ENCODE measurements at places on chromosomes 3 and 15.

DNA sequence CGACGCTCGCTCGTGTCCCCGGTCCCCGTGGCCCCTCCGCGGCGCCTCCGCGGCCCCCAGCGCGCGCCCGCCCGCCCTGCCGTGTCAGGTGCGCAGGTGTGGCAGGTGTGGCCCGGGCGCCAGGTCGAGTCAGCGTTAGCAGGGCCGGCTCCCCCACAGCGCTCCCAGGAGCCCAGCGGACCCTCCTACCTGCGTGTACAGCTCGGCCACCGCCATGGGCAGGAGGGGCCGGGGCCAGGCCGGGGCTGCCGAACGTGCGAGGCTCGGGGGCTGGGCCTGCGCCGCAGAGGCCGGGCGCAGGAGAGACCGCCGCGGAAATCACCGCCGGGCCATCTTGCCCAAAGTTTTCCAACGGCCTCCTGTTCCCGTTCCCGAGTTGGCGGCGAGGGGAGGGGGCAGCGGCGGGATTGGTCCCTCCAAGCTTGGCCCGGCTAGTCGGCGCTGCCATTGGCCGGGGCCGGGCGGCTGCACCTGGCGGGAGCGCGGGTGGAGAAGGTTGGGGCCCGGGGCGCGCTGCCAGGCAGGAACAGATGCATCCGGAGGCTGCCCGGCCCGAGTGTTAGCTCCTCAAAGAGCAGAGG lies at the start of gene MYO5C:
Gene MYO5C, minus strand, starts transcription at position 384 of the 581 bp plus-strand sequence. Its CDS starts 168 bp downstream, at position 216.
- DNase-seq, result no peak

DNA sequence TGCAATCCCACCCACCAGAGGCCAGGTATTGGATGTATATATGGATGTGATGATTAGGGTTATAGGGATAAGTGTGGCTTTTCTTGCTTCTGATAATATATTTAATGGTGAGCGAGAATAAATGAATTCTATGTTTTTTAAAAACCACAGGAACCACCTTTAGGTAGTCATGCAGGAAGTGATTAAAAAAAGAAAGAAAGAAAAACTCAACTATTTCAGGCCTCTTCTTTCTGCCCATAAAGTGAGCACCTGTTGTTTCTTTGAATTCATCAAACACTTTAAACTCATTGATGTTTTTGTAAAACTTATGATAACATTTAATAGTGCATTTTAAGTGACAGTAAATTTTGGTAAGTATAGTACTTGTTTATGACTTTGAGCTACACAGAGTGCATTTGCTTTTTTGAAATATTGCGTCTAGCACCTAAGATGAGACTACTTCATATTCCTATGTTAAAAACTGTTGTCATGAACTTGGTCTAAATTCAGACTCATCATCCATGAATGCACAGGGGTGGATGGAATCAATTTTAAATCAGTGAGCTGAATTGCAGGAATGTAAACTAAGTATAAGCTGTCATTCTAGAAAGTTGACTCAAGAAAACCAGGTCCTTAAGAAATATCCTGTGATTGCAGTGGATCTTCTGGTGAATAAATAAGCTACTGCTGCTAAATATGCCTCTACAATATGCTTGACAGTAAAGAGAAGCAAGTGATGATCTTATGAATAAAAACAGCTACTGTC lies 764.4 kb upstream of the NECTIN3 start:
- DNase-seq, result no peak

- no peak for DNase-seq
Observed at GRCh38 chr3:124766113-124767095, 36.2 kb downstream of the UMPS start.

- no peak for DNase-seq
Observed at GRCh38 chr15:48993380-48993779, 29.7 kb upstream of the SHC4 start.

DNA sequence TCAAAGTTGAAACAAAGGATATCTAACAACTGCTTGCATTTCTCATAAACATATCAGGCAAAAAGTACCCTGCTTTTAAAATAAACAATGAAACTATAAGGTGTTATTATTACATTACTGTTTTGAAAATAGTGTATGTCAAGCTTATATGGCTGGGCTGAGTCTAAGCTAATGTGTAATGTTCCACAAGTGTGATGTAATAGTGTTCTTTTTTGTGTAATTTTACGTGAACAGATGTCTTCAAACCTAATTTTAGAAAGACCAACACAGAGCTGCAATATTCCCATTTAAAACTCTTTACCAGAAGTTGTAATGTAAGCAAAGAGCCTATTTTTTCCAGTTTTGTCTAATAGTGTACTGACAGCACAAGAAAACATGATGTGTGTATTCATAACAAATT lies 34.0 kb downstream of the MINDY2 start:
- no peak for DNase-seq

- DNase-seq, result no peak
Observed at GRCh38 chr3:110758208-110758607, 313.4 kb upstream of the NECTIN3 start.

DNA sequence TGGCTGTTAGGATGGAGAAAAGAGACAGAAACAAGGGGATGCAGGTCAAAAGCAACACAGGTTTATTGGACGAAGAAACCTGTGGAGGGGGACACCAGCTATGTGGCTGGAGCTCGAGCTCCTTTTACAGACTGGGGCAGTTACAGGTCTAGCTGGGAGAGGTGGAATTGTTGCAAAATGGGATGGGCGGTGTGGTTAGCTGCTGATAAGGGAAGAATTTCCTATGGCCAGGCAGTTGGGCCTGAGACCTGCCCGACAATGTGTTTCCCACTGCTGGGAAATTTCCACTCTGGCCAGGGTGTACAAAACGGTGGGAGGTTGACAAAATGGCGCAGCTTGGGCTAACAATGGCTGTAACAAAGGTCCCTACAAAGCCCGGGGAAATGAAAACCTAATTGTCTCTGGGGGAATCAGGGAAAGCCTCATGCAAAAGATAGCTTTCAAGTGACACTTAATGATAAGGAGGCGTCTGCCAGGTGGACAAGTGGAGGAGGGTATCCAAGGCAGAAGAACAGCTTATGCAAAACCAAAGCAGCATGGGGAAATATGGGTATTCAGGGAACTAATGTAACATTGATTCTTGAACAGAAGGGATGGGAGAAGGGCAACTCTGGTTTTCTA lies 137.4 kb upstream of the SGO1 start:
- no peak for DNase-seq

- no peak for DNase-seq
Observed at GRCh38 chr3:99172736-99173657, 271.5 kb upstream of the DCBLD2 start.

DNA sequence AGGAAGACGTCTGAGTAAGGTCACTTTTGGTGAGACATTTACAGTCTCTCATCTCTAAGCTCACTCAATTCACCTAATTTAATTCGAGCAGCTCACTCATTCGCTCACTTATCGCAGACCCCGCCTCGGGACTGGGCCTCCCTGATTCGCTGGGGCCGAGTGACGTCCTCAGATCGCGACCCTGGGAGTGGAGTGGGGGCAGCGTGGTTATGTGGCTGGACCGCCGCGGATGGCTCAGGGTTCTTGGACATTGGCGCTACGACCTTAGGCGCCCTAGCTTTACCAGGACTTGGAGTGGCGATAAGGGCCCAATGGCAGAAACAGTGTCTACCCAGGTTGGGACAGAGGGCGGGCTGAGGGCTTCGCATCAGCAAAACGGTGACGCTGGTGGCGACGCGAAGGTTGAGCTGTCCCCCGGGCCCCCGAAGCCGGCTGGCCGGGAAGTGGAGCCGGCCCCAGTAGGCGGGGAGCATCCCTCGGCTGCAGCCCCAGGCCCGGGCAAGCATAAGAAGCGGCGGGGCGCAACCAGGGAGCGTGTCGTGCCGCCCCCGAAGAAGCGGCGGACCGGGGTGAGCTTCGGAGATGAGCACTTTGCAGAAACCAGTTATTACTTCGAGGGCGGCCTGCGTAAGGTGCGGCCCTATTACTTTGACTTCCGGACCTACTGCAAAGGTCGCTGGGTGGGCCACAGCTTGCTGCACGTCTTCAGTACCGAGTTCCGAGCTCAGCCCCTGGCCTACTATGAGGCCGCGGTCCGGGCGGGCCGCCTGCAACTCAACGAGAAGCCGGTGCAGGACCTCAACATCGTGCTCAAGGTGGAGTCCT lies at the start of gene RPUSD2:
Gene RPUSD2, plus strand, starts transcription at position 171 of the 825 bp plus-strand sequence. Its CDS starts 39 bp downstream, at position 210.
- no peak for DNase-seq

DNA sequence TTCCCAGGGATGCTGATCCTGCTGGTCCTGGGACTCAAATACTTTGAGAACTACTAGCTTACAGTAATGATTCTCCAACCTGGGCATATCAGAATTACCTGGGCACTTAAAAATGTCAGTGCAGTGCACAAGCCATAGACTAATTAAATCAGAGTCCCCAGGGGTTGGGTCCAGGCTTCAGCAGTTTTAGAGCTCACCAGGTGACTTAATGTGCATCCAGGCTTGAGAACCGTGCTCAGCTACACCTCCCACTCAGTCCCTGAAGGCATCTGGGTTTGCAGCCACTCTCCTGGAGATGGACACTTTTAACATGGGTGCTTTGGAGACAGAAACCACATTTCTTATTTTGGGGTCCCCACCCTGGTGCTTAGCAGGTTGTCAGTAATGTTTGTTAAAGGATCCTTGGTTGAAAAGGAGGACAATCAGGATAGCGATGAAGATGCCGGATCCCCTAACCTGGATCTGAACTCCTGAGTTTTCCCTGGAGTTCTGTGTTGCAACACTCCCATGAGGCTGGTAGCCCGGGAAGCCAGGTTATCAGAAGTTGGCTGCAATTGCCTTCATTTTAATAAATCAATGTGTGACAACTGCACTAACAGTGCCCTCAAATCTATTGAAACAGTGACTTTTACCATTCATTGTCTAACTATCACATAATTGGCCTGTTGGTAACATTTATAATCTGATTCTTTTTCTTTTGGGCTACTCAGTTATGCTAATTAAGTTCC lies 48.1 kb downstream of the BFSP2 start:
- DNase-seq, result no peak

GRCh38 chr15:84949845-84950569 lies 31.6 kb upstream of the PDE8A start:
- DNase-seq, result no peak

GRCh38 chr3:79517766-79518413 lies 249.9 kb downstream of the ROBO1 start:
- DNase-seq, result no peak

GRCh38 chr3:39144748-39145380 lies 8.5 kb downstream of the CSRNP1 start:
- no peak for DNase-seq

DNA sequence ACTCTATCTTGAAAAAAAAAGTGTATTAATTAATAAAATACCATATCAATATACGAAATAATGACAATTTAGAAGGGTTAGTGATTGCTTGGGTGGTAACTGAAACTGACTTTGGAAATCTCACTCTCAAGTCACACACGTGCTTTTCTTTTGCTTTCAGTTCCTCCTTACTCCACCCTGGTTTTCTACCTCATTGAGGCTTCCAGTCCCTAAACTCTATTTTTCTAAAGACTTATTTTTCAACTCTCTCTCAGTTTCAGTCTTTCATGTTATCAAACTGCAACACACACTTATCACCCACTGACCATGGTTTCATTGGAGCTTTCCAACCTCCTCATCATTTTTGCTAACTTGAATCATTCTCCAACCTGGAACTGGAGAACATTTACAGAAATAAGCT lies 23.5 kb downstream of the IL12A start:
- no peak for DNase-seq

- no peak for DNase-seq
Observed at GRCh38 chr15:64781299-64781698, 5.9 kb upstream of the RBPMS2 start.

DNA sequence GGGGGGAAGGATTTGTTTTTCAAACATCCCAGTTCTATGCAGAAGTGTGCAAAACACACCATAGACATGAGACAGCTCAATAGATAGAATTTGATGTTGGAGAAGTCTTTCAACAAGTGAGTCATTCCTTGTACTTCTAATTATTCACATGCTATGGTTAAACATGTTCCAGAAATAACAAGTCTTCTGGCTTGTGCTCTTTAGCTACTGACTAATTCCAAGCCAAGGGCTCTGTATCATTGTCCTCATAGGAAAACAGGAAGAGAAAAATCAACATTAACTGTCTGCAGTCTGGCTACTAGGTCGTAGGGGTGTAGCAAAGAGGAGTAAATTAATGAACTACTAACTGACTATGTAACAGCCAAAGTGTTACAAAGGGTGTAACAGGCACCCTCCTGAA lies 25.8 kb downstream of the LDHAL6B start:
- DNase-seq, result no peak

DNA sequence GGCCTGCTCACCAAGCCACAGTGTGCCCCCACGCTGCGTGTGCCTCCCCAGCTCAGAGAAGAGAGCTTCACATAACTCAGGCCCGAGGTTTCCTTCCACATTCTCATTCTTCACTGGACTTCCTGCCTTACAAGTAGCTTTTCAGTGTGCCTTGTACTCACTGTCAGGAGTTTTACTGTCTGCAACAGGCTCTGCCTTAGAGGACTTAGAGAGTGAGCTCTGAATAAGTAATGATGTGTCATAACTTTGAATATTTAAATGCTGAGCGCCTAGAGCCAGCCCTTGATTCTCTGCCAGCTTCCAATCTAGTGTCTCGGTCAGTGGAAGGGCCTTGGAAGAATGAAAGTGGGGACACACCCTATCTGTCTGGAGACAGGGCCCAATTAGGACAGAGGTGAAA lies 41.8 kb downstream of the ITGB5 start:
- no peak for DNase-seq

DNA sequence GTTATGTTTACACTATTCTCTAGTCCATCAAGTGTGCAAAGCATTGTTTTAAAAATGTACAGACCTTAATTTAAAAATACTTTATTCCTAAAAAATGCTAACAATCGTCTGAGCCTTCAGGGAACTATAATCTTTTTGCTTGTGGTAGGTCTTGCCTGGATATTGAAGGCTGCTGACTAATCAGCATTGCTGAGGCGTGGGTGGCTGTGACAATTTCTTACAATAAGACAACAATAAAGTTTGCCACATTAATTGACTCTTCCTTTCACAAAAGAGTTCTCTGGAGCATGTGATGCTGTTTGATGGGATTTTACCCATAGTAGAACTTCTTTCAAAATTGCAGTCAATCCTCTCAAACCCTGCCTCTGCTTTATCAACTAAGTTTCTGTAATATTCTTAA lies 384.0 kb upstream of the TGFBR2 start:
- no peak for DNase-seq

GRCh38 chr3:55629432-55629831 lies 142.3 kb upstream of the WNT5A start:
- DNase-seq, result no peak

GRCh38 chr3:195407531-195408409 lies 35.0 kb downstream of the ACAP2 start:
- no peak for DNase-seq

DNA sequence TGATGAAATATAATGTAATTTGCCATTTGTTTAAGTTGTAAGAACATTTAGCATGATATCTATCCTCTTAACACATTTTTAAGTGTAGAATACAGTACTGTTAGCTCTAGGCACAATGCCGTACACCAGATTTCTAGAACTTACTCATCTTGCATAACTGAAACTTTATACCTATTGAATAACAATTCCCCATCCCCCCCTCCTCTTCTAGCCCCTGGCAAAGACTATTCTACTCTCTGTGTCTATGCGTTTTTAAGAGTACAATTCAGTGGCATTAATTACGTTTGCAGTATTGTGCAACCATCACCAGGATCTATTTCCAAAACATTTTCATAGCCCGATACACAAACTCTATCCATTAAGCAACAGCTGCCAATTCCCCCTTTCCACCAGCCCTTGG lies 261.7 kb downstream of the PLOD2 start:
- no peak for DNase-seq
